SW 1271 (cell line): ENCODE measurements at places on chromosomes 11 and 22.

DNA sequence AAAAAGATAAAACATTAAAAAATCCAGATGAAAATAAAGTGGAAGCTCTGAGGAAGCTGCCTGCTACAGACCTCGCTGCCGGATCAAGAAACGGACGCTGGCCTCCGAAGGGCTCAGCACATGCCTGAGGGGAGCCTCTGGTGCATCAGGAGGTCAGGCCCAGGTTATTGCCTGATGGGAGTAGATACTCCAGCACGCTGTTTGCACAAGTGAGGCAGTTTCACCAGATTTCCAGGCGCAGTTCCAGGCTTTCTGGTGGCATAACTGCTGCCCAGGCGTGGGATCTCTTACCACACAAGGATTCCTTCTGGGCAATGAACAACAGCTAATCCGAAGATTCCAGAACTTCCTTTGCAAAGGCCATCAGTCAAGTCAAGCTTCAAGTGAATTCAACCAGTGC, 154.2 kb downstream of the MPPED1 start:
- DNase-seq = no peak

DNA sequence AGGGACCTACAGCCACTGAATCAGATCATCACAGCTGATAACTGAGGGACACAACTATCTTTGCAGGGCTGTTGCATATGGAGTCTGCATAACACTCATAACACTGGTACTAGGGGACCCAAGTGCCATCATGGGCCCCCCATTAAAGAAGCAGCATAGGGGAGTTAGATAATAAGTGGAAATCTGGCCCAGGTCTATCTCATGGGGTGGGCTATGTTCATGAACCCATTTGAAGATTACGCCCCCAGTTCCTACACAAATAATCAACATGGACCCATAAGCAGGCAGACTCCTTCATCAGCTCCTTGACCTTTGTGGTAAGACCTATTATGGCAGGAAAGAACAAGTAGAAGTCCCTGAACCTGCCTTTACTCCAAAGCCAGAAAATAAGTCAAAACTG, 48.8 kb downstream of the ASCL2 start:
- DNase-seq = no peak

GRCh38 chr22:22520667-22521602, 865 bp upstream of the ZNF280A start:
- no peak for DNase-seq

DNA sequence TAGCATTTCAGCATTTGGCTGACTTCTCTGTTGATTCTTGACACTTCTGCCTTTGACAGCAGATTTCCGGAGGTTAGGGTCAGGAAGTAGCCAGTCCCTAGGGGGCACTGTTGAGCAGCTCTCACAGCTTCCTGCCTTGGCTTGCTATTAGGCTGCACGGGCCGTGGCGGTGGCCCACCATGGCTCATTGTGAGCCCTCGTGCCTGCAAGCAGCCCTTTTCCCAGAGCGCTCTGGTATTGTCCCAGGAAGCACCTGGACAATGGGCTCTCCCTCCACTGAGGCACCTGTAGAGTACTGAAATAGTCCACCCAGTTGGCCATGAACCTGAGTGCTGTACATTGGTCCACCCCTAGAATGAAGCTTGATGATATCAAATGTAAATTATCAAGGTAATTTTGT, 100.2 kb upstream of the GAL start:
- no peak for DNase-seq

GRCh38 chr11:112249871-112250610, 10.6 kb downstream of the PLET1 start:
- DNase-seq = no peak
